ENCODE measurements at places on chromosomes 2 and 18.

GRCh38 chr18:8480506-8481328 is 128.5 kb upstream of the RAB12 start:
- DNase-seq: no peak

GRCh38 chr2:182717416-182717815 is 1.4 kb downstream of the DNAJC10 start:
- DNase-seq: no peak

GRCh38 chr2:160512491-160512890 is 18.9 kb upstream of the RBMS1 start:
- no peak for DNase-seq

DNA sequence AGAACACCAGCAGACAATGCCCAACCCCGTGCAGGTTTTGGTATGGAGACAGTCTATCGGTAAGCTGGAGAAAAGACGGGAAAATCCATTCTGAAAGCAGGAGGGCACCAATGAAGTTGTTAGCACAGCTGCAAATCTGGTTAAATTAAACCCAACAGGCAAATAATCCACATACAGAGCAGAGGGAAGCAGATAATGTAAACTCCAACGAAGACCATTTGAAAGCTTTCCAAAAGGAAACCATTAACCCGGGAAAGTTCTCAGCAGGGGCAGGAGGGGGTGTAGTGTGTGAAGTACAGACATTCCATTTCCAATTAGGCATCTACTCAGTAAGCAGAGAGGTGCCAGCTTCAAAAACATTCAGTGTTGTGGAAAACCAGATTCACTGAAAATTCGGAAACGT is 10.3 kb downstream of the EDAR start:
- no peak for DNase-seq

GRCh38 chr2:125408874-125409538 is 1247.0 kb upstream of the GYPC start:
- DNase-seq: no peak

DNA sequence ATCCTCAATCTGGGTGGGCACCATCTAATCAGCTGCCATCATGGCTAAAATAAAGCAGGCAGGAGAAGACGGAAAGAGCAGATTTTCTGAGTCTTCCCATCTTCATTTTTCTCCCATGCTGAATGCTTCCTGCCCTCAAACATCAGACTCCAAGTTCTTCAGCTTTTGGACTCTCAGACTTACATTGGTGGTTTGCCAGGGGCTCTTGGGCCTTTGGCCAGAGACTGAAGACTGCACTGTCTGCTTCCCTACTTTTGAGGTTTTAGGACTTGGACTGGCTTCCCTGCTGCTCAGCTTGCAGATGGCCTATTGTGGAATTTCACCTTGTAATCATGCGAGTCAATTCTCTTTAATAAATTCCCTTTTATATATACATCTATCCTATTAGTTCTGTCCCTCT is 36.6 kb downstream of the DIPK1C start:
- no peak for DNase-seq

DNA sequence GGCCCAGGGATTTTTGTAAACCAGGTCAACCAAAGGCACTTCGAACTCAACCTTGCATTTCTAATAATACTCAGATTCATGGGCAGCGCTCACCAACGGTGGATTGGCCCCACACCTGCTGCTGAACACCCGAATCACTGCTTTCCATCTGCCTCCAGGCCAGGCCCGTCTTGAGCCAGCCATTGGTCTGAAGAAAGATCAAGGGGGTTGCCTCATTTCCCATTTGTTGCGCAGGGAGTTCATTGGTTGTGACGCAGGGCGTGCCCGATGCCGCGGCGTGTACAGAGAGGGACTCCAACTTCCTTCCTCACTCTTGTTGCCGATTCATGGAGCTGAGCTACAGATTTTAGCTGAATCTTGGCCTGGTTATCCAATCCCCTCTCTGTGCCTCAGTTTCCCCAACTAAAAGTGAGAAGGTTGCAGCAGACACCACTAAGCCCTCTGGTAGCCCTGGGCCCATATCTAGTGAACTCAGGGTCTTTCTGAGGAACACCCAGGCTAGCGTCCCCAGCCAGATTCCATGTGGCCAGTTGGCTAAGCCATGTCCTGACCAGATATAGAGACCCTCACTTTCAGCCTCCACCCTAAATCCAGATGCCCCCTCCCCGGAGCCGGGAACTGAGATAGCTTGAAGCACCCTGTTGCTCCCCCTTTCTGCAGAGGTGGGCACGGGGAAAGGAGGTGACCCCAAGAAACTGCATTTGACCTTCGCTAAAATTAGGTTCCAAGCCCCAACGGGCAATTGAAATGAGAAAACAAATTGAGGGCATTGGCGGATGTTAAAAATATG is 60.9 kb upstream of the HPCAL1 start:
- DNase-seq: no peak

GRCh38 chr2:48781366-48781765 is 25.8 kb upstream of the LHCGR start:
- DNase-seq: no peak

GRCh38 chr2:234980451-234981187 is 28.8 kb downstream of the SH3BP4 start:
- DNase-seq: no peak

- no peak for DNase-seq
These were observed 216.1 kb downstream of the HAUS1 start for GRCh38 chr18:46320297-46320696.

DNA sequence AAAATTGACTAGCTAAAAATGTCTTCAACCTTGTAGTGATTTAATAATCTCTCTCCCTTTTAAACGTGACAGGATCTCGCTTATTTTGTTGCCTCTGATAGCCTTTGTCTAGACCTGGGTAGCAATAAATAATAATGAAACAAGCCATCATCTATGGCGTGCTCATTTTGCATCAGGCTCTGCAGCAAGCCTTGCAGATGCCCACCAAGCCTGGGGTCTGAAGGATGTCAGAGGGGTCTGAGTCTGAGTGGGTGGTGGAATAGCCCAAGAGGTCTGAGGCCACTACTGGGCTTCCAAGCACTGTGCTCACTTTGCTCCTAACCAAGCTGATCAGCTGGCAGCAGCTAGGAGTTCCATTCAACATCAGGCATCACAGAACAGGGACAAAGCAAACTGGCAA is 109.4 kb downstream of the GYPC start:
- no peak for DNase-seq

GRCh38 chr2:37563375-37564015 is 107.9 kb downstream of the CDC42EP3 start:
- no peak for DNase-seq

DNA sequence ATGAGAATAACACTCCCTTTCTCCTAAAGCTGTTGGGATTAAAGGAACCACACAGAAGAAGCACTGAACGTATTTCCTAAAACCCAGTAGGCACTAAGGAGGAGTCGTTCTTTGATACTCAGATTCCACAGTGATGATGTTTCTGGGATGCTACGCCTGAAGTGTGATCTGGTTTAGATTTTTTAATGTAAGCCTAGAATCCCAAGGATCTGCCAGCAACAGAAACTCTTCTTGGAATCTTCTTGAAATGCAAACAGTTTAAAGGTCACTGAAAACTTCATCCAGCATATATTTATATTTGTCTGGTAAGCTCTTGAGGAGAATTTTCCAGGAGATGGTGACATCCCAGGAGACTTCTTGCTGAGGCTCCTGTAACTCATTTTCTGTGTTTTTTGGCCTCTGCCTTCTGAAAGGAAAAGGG is 247.6 kb upstream of the TRIB2 start:
- peak; percentile 40 for DNase-seq

All from brain pericyte (primary cell).